ENCODE measurements at places on chromosomes 1 and 21.
A peak's percentile ranks its signal among the peaks of the same experiment; 100 is the strongest.

GRCh38 chr1:86149591-86149990, 7.0 kb downstream of the COL24A1 start:
- peaks cover 25% of the 10 kb centered on the region for H3K4me1 ChIP-seq
- H3K27me3 ChIP-seq: no peaks in the 10 kb centered on the region
- H3K4me3 ChIP-seq: no peak overlapping the region
- no peak for DNase-seq
- H3K36me3 ChIP-seq: no peaks in the 10 kb centered on the region

- no peaks in the 10 kb centered on the region for H3K27me3 ChIP-seq
- no peak overlapping the region for H3K27ac ChIP-seq
- H3K4me3 ChIP-seq: no peak overlapping the region
Observed at GRCh38 chr1:119371815-119372214, 3.2 kb downstream of the HAO2 start.

GRCh38 chr21:42676808-42677207, 23.4 kb downstream of the PDE9A start:
- peaks cover 8% of the 10 kb centered on the region for H3K36me3 ChIP-seq
- H3K27ac ChIP-seq: peak overlapping the region; percentile 33
- no peaks in the 10 kb centered on the region for H3K27me3 ChIP-seq
- no peak for DNase-seq

GRCh38 chr1:75126611-75127101, 7.5 kb upstream of the LHX8 start:
- no peaks in the 10 kb centered on the region for H3K36me3 ChIP-seq
- no peak for DNase-seq
- H3K27me3 ChIP-seq: peaks cover 95% of the 10 kb centered on the region
